Stimulated activated CD4-positive, alpha-beta T cell treated with anti-CD3 and anti-CD28 coated beads, Interleukin-12 subunit alpha, Interleukin-12 subunit beta, amount 100 ng/mL, for 48 hours (primary cell): ENCODE measurements at places on chromosomes 3 and 15.

GRCh38 chr3:16090024-16090423, 84.5 kb upstream of the GALNT15 start:
- no peak for DNase-seq

DNA sequence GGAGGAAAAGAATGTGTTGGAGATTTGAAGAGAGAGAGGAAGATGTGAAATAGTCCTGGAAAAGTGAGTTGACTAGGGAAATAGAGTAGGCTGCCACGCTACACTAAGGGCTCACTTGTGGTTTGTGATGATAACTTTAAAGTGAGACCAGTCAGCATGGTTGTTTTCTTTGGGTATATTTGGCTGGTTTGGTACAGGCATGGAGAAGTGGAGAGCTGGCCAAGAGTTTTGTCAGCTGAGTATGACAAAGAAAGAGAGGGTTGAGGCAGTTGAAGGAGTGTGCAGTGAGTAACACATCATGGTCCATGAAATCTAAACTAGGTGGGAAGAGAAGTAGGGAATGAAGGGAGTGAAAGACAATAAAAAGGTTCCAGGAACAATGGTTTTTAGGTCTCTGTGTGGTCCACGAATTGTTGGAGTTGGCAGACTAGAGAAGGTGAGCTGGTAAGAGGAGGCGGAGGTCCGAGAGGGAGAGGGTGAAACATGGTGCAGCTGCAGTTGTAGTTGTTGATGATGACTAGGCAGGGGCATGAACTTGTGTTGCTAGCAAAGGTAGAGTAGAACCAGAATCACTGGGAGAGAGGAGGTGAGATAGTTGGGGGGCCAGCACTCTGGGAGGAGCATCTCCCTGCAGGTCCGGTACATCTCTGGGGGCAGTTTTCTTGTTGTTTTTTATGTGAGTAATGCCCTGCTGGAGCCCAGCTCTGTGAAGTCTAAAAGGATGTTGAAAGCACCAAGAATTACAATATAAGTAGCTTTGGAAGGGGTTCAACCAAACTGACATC, 21.0 kb downstream of the ZNF80 start:
- no peak for DNase-seq

- DNase-seq = no peak
Observed at GRCh38 chr3:123733805-123734526, 149.1 kb upstream of the HACD2 start.

DNA sequence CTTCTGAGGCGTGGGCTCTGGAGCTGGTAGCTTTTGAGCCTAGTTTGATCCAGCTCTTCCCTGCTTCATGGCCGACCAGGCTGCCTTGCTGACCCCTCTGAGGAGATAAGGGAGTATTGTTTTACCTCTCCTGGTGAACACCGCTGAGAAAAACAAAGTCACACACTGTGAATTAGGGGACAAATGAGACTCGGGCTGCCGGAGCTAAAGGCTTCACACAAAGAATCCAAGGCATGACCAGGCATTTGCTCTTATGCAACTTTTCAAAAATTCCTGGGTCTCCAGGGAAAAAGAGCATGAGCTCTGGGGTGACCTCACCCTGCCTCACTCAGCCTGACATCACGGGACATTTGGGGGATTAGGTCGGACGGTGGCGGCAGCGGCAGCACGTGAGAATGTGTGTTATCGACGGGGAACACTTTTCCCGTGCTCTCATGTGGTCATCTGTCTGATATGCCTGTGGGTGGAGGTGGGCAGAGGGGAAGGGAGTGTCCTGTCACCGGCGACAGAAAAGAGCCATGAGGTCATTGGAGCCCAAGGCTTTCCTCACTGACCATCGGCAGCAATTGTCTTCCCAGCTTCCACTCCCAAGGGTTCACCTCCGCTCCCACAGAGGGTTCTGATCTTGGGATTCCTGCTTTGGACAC, 61.0 kb downstream of the TMEM44 start:
- DNase-seq = no peak

GRCh38 chr3:131457220-131457619, 45.6 kb downstream of the MRPL3 start:
- DNase-seq = no peak

- DNase-seq = no peak
Observed at GRCh38 chr3:71454512-71455403, 128.8 kb downstream of the FOXP1 start.

DNA sequence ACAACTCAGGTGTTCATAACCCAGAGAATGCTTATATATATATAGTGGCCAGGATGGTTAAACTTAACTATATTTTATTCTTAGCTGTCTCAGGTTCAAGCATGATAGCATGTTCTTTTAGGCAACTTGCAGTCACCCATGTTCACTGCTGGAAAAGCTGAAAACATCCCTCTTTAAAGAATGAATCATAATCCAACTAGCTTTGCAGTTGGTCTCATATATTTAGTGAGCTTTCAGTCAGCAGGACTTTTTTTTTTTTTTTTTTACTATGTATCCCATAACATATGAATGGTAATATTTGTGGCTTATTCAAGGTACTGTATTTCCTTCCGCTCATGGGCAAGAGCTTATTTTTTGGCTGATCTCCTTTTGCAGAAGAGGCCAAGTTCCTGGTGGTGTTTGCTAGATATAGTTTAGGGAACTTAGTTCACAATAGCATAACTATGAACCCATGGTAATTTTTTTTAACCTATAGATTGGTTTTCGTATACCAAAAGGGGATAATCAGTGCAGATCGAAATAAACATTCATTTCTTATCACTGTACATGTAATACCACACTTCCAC, 77.6 kb downstream of the CMSS1 start:
- no peak for DNase-seq

GRCh38 chr3:14391033-14391432, 11.4 kb upstream of the SLC6A6 start:
- DNase-seq = no peak

- DNase-seq = no peak
Observed at GRCh38 chr3:23580096-23580713, 225.6 kb upstream of the UBE2E1 start.

DNA sequence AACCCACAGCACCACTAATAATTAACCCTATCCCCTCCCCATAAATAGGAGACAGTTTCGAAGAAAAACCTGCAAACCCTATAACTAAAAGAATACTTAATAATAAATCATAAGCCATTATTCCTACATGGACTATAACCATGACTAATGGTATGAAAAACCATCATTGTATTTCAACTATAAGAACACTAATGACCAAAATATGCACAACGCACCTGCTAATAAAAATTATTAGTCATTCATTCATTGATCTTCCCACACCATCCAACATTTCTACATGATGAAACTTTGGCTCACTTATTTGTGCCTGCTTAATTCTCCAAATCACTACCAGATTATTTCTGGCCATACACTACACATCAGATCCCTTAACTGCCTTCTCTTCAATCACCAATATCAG, 16.6 kb downstream of the AQP9 start:
- no peak for DNase-seq

DNA sequence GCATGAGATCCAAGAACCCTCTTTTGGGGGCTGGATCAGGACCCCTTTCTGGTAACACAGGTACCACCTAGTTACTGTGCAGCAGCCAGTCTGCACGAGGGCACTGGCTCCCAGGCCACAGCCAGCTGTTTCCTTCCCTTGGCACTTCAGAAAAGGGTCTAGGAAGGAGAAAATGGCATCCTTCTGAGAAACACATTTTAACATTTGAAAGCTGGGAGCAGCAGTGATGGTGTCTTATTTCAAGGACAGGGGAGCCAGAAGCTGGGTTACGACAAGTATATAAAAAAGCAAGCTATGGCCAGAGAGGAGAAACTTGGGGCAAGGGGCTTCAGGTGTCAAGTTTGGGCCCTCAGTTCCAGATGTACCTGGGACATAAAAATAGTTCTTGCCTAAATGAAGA, 282.8 kb downstream of the CTNNB1 start:
- DNase-seq = no peak

DNA sequence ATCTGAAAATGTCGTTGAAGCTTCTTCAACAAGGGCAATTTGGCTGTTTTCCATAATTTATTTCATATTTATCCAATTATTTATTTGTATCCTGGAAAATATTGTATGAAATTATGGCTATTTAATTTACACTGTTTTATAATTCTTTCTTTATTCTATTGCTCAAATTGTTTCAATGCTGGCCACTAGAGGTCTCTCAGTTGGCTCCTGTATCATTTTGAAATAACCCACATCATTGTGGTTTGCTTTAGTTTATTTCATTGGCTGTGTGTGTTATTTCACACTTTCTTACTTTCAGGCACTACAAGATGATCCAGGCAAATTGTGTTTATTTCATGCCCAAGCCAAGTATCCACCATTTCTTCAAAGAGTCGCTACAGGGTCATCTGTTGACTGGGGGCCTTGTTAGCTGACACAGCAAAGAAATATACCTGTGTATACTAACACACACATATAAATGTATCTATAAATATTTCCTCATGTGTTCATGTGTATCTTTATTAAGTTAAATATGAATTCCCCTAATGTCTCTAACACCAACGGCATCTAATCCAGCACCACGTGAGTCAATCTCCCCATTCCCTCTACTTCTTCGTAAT, 86.2 kb downstream of the NPAP1 start:
- DNase-seq = no peak

GRCh38 chr3:29382409-29382808, 101.5 kb downstream of the RBMS3 start:
- no peak for DNase-seq

DNA sequence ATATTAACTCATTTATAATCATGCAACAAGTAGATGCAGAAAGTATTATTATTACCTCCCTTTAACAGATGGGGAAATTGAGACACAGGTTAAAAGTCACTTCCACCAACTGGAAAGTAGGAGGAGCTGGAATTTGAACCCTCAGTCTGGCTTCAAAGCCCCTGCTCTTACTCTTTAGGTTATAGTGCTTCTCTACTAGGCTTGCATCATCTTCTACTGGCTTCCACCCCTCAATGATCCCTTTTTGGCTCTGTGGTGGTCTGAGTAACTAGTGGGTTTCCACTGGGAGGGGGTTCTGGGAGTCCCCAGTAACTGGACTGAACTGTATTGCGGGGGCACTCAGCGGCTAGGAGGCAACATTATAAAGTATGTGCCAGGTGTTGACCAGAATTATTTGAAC, 91.0 kb downstream of the CTNNB1 start:
- DNase-seq = no peak

- DNase-seq = no peak
Observed at GRCh38 chr15:32125595-32125994, 95.3 kb downstream of the CHRNA7 start.

DNA sequence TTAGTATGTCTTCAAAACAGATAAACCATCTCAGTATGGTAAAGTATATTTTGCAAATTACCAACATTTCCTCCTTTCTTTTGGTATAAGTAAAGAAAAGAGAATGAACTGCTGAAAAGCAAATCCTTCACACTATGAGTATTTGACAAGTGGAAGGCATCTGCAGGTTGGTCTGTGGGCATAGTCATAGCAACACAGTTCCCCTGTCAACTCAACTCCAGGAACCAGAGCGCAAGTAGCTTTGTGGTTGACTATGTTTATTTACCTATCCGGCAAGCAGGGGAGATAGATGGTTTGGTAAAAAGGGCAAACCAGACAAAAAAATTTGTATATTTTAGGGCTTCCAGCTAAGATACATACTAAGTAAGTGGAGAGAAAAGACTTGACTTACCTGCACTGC, 88.3 kb upstream of the PPIB start:
- no peak for DNase-seq

- no peak for DNase-seq
Observed at GRCh38 chr3:4820296-4821121, 158.7 kb upstream of the BHLHE40 start.

- DNase-seq = no peak
Observed at GRCh38 chr3:125003369-125003853, 52.4 kb downstream of the HEG1 start.

GRCh38 chr3:177307391-177307790, 110.1 kb upstream of the TBL1XR1 start:
- no peak for DNase-seq

DNA sequence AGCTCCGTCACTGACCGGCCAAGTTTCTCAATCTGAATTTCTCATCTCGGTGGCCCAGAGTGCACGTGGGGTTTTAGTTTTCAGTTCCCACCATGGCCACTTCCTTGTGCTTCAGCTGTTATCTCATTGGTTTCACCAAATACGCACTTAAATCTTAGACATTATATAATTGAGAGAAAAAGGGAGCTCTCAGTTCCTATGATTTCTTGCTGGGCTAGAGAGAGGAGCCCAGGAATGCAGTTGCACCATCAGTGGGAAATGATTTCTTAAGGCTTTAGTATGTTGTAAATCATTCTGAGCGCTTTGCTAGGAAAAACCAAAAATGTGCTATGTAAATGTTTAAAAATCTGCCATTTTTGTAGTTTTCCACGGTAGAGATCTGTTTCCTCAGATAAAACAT, 53.2 kb downstream of the OXNAD1 start:
- no peak for DNase-seq

- no peak for DNase-seq
Observed at GRCh38 chr3:112682361-112682760, 41.4 kb upstream of the CCDC80 start.

GRCh38 chr3:85935171-85935570, 976.4 kb downstream of the CADM2 start:
- no peak for DNase-seq

DNA sequence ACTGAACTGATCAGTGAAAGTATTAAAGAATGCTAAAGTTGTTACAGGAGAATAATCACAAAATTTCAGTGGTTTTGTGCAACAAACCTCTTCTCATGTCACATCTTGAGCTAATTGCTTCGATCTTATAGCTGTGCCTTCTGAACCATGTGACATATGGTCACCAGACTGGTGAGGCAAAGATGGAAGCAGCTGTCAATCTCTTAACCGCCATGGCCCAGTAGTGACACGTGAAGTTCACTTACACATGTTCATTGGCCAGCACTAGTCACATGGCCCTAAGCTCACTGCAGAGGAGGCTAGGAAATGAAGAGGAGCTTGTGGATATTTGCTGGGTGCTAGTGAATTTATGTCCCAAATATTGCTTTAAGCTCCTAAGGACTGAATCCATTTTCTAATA, 32.5 kb downstream of the BOC start:
- DNase-seq = no peak

DNA sequence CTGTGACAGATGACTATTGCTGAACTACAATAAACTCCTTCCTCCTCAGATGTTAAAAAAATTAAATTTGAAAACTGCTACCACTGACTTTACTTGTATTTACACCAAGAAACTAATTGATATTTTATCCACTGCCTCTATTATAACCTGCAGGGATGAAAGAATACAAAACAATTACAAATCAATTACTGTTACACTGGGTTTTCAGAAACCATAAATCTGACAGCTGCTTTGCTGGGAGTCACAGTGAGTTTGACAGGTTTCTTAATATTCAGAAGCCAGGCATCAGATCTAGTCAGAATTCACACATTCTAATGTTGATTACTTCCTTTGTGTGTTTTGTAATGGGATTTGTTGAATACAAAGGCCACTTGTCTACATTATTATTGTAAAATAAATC, 252.6 kb upstream of the MRPL3 start:
- DNase-seq = no peak

GRCh38 chr15:72112116-72112515, 5.8 kb downstream of the MYO9A start:
- DNase-seq = no peak

DNA sequence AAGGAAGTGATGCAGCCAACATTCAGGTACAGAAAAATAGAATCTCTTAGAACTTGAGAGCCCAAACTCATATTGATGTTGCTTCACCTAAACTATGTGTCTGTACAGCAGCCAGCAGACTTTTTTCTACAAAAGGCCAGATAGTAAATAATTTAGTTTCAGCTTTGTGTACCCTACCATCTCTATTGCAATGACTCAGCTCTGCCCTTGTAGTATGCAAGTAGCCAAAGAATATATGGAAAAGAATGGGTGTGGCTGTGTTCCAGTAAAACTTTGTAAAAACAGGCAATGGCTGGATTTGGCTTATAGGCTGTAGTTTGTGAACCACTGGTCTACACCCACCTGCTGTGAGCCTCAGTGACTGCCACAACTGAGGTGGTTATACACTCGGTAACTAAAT, 392.5 kb upstream of the RARB start:
- no peak for DNase-seq
